Hematopoietic multipotent progenitor cell treated with erythropoietin and hydrocortisone succinate and interleukin-3 and kit ligand, for 17 days (in vitro differentiated cells): ENCODE measurements at places on chromosomes 5 and 9.

GRCh38 chr5:122704247-122705036, 70.4 kb upstream of the SNX2 start:
- peak; percentile 8 for DNase-seq

DNA sequence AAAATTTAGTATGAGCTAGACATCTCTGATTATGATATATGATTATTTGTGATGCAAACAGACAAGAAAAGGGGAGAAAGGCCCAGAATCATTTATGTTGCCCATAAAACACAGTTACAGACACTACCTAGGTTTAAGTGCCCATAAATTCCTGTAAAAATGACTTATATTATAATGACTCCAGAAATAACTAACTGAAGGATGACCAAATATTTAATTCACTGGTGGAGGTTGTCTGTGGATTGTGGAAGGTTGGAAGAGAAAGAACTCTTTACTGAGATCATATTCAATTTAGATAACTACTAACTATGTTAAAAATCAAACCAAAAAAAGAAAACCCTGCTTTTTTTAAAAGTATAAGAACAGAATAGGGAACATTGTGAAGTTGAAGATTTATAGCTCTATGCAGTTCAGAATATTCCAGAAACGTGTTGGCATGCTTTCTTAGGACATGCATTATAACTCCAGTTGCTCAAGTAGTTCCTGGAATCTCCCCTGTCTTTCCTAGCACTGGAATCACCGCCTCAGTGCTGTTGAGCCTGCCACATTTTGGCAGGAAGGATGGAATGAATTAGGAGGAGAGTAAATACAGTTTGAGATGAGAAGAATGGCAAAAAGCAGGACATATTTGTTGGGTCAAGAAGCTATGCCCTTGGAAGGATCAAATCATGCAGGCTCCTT, 72.0 kb upstream of the PAPPA start:
- DNase-seq: no peak

DNA sequence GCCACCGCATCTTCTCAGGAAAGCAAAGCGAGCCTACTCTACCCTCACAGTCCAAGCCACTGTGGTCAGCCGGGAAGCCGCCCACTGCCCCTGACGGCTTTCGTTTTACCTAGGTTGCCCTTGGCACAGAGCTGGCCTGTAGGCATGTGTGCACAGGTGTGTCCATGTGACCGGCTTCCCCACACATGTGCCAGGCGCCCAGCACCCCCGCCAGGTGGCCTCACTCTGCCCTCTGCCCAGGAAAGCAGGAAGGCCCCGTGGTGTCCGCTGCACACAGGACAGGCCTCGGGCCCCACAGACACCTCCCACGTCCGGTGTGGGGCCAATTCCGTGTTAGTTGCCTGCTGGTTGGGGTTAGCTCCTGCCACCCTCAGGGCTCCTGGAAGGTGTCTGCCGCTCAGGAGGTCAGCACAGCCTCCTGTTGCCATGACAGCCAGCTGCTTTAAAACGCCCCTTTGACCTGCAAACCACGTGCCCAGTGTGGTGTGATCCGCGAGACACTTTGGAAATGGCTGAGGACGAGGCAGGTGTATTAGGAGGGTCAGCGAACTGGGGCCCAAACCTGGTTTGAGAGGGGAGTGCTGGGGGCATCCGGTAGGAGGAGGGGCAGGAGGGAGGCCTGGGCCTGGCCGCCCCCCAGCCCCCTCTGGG, 28.7 kb downstream of the TPPP start:
- no peak for DNase-seq

- DNase-seq: no peak
Observed at GRCh38 chr9:21696411-21696871, 106.0 kb upstream of the MTAP start.

- peak; percentile 11 for DNase-seq
Observed at GRCh38 chr9:127311239-127311741, 46.7 kb downstream of the GARNL3 start.

GRCh38 chr5:181189363-181189961, 15.5 kb downstream of the TRIM7 start:
- no peak for DNase-seq

DNA sequence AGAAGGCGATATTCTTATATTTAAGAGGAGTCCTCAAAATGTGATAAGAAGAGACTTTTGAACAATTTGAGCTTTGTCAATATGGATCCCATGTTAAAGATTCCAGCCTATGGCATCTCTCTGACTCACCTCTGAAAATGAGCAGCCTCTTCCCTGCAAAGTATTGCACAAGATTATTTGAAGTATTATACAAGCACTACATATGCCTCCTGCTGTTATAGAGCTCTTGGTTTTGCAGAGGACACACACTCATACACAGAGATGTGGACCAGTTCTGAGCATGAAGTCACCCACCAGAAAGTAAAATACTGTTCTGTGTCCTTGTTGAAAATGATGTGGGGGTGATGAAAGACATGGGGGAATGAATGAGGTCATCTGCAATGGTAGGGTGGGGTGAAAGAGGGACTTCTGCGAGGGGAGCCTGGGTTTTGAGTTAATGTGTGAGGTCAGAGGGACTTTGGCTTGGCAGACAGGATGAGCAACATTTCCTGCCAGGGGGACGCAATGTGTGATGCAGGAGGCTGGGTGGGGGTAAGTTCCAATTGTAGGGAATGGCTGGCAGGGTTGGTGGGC, 25.8 kb downstream of the FBXL7 start:
- no peak for DNase-seq

GRCh38 chr9:133125941-133126696, 5.1 kb upstream of the RALGDS start:
- no peak for DNase-seq
